ENCODE measurements at places on chromosomes 6 and 20.

DNA sequence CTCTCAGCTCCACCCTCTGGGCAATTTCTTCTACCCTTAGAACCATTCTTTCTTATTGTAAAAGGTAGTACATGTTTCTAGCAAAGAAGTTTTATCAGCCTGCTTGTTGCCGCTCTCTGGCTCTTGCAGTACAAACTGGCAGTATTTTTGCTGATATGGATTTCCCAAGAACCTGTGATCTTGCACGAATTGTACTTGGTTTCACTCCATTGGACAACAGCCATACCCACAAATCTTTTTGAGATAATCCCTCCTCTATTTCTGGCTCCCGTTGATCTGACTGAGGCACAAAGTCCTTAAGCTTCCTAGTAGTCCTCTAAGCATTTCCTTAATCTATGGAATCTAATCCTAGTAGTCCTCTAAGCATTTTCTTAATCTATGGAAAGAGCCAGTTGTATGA, 487.0 kb upstream of the PTCHD4 start:
- DNase-seq = no peak

- DNase-seq = no peak
These were observed 60.0 kb downstream of the CD83 start for GRCh38 chr6:14177413-14178082.

- no peak for DNase-seq
These were observed 77.5 kb downstream of the CAP2 start for GRCh38 chr6:17470938-17471327.

GRCh38 chr6:154219250-154219649, 137.4 kb downstream of the IPCEF1 start:
- DNase-seq = no peak

DNA sequence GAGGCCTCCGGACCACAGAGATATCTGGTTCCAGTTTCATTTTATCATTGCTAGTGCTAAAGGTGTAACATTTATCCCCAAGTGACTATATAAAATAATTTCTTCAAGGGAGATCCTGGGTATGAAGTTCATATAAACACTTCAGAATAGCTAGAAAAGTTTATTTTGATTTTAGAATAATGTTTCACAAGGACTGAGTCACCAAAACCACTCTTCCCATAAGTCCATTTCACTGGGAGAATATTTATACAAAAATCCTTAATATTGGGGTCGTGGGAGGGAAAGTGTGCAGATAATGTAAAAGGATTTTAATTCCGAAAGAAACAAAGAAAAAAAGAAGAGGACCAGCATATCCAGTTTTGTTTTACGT, 128.1 kb downstream of the ISM1 start:
- DNase-seq = no peak

DNA sequence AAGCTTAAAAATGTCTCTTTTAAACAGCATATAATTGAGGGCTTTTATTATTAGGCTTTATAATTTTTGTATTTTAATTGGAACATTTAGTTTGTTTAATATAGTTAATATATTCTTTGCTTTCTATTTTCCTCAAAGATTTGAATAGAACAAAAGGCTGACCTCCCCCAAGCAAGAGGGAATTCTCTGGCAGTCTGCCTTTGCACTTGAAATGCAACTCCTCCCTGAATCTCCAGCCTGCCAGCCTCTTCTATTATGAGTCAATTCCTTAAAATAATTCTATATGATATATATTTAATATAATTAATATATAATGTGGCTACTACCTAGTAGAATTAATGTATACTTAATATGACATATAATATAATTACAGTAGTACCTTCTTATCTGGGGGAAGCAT, 69.2 kb downstream of the PTPRA start:
- DNase-seq = no peak

DNA sequence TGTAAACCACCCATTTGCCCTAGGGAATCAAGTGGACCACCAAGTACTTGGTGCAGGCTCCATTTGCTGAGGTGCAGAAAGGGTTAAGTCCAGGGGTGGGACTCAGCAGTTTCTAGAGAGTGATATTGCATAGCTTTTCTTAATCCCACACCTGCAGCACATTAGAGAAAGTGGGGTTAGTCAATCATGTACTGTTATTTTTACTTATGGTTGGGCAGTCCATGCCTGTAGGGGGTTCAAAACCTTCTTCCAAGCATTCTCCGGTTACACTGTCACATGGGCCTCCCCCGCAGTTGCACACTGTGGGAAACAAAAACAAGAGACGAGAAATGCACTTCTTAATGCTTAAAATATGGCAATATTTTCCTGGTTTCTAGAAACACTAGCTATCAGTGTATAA, 65.5 kb downstream of the LAMA4 start:
- no peak for DNase-seq

DNA sequence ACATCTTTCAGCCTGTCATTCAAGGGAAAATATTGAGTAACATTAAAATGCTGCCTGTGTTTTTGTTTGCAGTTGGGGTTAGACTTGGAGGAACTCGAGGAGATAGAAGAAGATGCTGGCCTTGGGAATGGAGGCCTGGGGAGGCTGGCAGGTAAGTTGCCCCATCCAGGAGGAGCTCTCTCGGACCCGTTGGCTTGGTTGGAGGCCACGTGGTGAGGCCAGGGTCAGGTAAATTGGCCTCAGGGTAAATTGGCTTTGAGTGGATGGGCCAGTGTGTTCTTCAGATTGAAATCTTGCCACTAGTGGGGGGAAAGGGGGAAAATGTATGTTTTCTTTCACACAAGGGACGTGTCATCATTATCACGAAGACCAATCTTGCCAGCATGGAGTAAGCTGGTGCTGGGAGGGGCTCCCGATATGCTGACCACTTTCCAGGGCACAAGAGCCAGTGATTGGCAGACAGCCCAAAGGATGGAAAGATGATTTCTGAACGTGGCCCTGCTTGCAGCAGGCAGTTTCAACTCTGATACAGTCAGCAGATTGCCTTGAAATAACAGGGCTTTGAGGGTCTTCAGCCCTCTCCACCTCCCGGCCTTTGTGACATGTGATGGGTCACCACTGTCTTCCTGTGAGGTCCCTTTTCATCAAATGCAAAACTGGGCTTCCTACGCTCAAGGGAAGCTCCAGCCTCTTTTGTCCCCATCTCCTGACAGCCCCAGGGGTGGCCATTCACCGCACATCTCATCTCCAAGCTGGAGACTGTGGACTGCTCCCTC, 21.4 kb downstream of the PYGB start:
- no peak for DNase-seq

GRCh38 chr6:53495506-53496499, 49.1 kb downstream of the GCLC start:
- DNase-seq = no peak

DNA sequence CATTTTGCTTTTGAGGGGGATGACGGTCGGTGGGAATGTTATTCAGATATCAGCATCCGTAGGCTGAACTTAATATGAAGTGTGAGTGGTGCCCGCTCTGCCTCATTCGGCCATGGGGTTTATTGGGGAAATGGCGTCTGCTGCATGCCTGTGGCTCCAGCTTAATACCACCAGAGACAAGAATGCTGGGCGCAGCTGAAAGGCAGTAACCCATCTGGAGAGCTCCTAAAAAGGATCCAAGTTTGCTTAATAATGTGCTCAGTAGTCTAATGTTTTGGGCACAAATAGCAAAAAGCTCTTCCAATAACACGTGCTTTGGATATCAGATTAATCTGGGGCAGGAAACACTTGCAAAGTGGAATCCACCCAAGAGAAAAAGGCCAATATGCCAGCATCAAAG, 273.0 kb upstream of the TAB2 start:
- DNase-seq = no peak

DNA sequence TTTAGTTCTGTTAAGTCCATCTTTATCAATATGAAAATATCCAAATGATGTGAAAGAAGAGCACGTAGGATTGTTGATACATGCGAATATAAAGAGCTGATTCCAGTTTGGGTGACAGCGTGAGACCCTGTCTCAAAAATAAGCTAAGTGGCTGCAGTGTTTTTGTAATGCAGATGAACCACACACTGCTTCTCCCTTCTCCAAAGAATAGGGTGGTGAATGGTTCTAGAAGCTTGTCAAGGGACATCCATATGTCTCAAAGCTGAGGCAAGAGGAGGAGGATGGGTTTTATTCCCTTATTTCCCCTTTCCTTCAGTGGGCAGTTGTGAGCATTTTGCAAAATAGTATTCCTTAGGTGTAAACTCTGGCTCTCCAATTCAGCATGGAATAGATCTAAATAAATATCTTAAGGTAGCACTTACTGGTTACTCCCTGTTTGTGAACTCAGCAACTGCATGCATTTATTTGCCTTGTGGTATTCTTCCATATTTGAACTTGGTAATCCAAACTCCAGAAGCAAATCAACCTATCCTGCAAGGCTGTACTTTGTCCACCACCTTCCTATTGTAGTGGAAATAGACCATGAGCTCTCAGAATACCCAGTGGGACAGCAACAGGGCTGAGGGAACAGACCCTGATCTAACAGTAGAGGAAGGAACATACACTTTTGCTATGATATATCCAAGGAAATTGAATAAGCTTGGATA, 38.0 kb downstream of the XRN2 start:
- no peak for DNase-seq

DNA sequence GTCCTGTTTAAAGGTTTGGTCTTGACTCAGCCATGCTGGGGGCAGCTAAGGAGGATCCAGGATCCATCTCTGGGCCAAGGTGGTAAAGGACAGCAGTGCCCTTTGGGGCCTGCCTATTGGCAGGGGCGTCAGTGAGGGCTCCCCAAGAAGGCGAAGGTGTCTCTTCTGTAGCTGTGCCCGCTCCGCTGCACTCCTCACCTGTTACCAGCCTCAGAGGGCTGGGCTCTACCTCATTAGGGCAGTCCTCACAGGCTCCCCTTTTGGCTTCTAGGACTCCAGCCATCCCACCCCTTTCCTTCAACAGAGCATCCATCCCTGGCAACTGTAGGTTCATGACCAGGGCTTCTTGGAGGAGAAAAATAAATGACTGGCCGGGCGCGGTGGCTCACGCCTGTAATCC, 10.3 kb downstream of the FRS3 start:
- no peak for DNase-seq

- no peak for DNase-seq
These were observed 68.7 kb upstream of the SLC4A11 start for GRCh38 chr20:3307725-3308124.

DNA sequence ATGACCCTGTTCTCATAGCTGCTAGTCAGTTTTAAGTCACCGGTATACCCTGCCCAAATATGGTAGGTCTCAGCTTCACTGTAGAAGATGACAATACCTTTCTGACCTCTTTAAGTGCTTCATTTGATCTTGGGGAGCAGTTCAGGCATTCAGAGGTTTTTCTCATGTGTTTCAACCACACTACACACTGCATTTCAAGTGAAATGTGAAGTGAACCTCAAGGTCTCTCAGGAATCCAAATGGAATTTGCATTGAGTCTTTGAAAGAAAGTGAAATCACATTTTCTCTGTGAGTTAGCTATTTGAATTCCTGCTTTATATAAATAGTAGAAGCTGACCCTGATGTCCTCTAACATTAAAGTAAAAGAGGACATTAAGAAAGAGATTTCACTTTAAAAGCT, 461.6 kb downstream of the ADGRB3 start:
- no peak for DNase-seq

- no peak for DNase-seq
These were observed 39.3 kb upstream of the SCGN start for GRCh38 chr6:25612666-25613065.

- no peak for DNase-seq
These were observed 44.0 kb downstream of the VSTM2L start for GRCh38 chr20:37946946-37947345.

GRCh38 chr20:33653218-33653899, 8.8 kb upstream of the C20orf144 start:
- DNase-seq = peak; percentile 42

DNA sequence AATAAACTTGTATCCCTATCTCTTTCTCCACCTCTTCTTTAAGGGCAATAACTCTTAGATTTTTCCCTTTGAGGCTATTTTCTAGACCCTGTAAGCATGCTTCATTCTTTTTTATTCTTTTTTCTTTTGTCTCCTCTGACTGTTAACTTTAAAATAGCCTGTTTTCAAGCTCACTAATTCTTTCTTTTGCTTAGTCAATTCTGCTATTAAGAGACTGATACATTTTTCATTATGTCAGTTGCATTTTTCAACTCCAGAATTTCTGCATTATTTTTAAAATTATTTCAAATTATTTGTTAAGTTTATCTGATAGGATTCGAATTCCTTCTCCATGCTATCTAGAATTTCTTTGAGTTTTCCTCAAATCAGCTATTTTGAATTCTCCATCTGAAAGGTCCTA, 84.0 kb downstream of the CFAP61 start:
- DNase-seq = no peak

- DNase-seq = no peak
These were observed 21.8 kb upstream of the MYO6 start for GRCh38 chr6:75727206-75727605.

DNA sequence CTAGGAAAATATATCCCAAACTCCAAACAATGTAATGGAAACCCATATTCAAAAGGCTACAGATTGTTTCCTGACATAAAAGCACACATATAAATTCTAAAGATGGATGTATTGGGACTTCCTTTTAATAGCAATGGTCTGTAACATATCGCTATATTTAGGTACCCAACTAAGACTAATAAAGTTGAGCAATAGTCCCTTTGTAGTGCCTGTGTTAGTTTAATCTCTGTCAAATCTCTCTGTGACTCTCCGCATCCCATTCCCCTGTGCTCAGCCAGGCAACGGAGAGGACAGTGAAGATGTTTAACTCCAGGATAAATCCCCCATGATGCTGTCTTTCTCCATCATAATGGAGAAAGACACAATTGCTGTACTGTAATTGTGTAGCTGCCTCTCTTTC, 19.0 kb downstream of the RCAN2 start:
- DNase-seq = no peak

DNA sequence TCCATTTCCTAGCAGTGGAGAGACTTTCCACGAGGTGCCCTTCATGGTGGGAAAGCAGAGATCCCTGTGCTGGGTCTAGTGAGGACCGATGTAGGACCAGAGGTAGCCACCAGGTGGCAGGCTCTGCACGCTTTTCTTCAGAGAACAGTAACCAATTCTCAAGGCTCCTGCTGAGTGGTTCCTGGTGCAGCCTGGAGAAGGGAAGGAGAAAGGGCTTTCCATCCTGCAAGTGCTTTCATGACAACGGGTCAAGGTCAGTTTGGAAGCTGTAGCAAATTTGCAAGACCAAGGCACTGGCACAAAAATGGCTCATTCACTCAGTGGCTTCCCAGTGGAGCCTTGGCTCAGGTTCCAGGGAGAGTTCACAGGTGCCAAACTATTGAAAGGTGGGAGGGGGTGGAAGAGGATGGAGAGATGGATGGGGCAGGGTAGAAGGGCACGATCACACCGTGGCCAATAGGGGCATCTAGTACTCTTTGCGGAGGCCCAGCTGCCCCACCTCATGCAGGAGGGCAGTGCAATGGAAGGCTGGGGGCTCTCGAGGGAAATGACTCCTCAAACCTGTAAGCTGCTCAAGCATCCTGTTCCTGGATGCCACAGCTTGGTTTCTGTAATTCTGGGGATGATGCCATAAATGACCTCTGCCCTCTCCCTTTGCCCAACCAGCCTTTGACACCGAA, 25.5 kb upstream of the KCNK16 start:
- peak; percentile 64 for DNase-seq
